Activated CD8-positive, alpha-beta memory T cell treated with anti-CD3 and anti-CD28 coated beads for 48 hours (primary cell): ENCODE measurements at places on chromosomes 7 and 10.

- no peak for DNase-seq
These were observed 1.4 kb upstream of the ASNS start for GRCh38 chr7:97873606-97874005.

GRCh38 chr7:108146070-108146842, 16.1 kb upstream of the LAMB4 start:
- DNase-seq = no peak

DNA sequence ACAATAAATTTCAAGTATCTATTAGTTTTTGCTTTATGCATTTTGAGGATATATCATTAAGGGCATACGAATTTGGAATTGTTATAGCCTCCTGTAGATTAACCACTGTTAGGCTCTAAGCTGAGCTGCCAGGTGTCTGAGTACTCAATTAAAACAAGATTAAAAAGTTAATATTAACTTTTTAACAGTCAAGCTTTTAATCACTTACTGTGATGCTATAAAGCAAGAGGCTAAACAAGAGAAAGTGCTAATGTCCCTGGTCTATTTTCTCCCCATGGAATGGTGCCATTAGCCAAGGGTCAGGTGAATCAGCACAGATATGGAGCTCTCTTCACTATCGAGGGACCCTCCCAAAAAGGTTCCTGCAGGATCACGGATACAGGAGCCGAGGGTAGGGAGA, 9.7 kb downstream of the GSAP start:
- DNase-seq = no peak

- no peak for DNase-seq
These were observed 102.7 kb upstream of the PRSS1 start for GRCh38 chr7:142646386-142647140.

GRCh38 chr10:110461088-110461487, 36.6 kb upstream of the DUSP5 start:
- DNase-seq = no peak

- DNase-seq = no peak
These were observed 345.5 kb downstream of the REEP3 start for GRCh38 chr10:63866747-63867140.

DNA sequence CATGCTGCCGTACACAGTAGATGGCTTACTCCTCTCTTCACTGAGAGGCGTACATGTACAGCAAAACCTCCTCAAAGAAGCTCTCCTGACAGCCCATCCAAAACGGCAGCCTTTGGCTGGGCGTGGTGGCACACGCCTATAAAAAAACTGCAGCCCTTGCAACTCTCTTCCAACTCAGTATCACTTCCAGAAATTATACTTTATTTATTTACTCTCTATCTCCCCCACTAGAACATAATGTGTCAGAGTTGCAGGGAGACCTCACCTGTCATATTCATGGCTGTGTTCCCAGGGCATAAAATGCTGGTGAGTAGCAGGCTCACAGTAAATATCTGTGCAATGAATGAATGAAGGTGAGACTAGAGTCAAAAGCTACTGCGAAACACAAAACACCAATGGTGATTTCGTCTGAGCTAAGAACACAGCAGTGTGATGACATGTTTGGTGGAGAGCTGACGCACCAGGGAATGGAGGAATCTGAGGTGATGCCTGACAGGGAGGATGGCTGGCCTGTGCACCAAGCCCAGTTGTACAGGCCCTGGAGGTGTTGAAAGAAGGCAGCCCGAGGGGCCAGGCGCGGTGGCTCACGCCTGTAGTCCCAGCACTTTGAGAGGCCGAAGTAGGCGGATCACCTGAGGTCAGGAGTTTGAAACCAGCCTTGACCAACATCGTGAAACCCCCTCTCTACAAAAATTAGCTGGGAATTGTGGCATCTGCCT, 55.3 kb downstream of the COBL start:
- DNase-seq = no peak

- DNase-seq = no peak
These were observed 37.4 kb downstream of the GOT1 start for GRCh38 chr10:99393036-99393435.

- no peak for DNase-seq
These were observed 25.9 kb upstream of the OCM start for GRCh38 chr7:5854738-5855137.

DNA sequence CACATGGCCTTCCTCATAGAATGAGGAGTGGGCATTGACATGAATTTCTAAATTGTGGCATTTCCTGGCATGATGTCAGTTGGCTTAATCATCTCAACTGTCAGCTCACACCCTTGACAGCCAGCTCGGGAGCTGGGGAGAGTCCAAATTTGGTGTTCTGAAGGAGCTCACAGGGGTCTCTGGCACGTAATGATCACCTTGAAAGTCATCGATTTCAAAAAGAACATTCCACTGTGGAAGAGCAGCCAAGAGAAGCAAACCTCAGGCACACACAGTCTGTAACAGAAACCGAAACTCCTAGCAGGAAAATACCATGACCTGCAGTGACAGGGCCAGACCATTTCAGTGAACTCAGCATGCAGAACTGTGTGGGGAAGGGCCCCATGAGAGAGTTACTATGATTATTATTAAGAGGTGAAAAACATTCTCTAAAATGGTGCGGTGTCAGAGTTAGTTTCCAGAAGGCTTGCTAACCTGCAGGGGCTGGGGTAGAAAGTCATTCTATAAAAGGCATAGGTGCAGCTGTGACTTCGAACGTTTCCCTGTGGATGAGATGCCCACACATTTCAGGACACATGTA, 26.4 kb upstream of the KLF6 start:
- no peak for DNase-seq

GRCh38 chr7:7931626-7932025, 37.0 kb upstream of the GLCCI1 start:
- DNase-seq = no peak

DNA sequence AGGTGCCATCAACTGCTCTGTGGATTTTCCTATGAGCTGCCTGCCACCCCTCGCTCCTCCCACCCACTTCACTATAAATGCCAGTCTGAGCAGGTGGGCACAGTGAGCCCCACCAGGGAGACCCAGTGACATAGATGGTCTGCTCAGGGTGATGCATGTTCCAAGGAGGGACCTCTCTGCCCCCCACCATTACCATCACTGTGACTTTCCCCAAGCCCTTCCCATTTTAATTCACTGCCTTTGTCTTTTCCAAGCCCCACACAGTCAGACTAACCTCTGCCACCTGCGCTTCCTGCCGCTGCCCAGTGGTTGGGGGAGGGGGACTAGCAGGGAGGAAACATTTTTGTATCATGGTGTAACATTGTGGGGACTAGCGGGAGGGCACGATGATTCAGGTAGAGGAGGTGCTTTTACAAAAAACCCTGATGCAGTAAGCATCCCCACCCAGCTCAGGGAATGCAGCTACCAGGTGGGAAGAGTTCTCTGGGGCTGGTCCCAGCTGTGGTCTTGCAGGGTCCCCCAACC, 24.6 kb downstream of the PRSS2 start:
- no peak for DNase-seq

DNA sequence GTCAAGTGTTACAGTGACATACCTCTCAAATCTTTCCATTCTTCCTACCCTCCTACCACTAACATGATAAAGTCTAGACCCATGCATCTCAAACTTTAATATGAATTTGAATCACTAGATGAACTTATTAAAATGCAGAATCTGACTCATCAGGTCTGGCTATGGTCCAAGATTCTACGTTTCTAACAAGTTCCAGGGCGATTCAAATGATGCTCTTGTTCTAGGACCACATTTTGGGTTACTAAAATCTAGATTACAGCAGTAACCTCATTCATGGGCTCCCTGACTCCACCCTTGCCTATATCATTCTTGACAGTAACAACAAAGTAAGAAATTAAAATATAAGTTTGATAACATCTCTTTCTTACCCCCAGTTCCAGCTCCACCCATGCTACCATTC, 124.8 kb upstream of the LSM8 start:
- DNase-seq = no peak

GRCh38 chr10:70758757-70759514, 26.2 kb downstream of the TBATA start:
- DNase-seq = peak; percentile 46

DNA sequence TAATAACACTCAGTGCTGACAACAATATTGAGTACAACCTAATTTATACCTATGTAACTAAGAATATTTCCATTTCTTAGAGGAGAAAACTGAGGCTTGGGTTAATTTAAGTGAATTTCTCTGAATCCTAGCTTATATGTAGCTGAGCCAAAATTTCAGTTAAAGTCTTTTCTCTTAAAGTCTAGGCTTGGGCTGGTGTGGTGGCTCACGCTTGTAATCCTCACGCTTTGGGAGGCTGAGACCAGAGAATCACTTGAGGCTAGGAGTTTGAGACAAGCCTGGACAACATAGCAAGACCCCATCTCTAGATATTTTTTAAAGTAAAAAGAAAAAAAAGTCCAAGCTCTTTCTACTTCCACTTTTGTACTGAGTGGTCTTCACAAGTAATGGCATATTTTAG, 92.1 kb downstream of the CUL1 start:
- DNase-seq = no peak

GRCh38 chr10:51076299-51076841, 2.1 kb downstream of the PRKG1 start:
- no peak for DNase-seq

GRCh38 chr10:35270100-35270499, 66.2 kb upstream of the CCNY start:
- no peak for DNase-seq

DNA sequence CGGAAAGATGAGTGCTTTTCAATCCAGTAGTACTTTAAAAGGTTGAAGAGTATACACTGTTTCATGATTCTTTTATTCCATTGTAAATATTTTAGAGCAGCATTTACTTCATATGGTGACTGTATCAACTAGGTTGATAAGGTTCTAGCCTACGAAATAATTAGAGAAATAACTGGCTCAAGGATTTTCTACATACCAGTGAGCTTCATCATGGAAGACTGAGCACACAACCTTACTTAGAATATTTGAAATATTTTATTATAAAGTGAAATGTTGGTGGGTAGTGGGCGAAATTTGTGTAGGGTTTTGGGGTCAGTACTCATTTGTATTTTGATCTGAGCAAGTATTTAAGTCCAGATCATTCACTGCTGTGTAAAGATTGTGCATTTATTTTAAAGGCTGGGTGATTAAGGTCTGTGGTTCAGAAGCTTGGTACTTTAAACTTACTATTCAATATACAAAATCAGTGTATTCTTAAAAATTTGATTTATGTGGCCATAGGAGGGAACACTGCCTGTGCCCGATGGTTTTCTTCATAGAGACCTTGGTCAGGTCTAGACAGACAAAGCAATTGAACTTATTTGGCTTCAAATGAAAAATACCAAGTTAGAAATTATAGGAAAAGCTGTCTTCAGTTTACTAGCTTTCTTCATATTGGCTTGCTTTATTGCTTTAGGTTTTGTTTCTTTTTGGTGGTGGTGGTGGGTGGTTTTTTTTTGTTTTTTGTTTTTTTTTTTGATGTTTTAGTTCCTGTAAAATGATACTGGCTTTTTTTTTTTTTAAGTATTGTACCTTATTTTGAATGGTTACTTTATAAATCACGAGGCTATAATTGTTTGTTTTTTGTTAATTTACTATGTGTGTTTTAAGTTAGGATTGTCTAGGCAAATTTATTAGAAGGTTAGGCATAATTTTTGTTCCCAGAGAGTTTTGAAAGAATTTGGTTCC, 3.0 kb downstream of the KMT2E start:
- DNase-seq = no peak

GRCh38 chr7:91165006-91165845, 99.0 kb upstream of the FZD1 start:
- no peak for DNase-seq

DNA sequence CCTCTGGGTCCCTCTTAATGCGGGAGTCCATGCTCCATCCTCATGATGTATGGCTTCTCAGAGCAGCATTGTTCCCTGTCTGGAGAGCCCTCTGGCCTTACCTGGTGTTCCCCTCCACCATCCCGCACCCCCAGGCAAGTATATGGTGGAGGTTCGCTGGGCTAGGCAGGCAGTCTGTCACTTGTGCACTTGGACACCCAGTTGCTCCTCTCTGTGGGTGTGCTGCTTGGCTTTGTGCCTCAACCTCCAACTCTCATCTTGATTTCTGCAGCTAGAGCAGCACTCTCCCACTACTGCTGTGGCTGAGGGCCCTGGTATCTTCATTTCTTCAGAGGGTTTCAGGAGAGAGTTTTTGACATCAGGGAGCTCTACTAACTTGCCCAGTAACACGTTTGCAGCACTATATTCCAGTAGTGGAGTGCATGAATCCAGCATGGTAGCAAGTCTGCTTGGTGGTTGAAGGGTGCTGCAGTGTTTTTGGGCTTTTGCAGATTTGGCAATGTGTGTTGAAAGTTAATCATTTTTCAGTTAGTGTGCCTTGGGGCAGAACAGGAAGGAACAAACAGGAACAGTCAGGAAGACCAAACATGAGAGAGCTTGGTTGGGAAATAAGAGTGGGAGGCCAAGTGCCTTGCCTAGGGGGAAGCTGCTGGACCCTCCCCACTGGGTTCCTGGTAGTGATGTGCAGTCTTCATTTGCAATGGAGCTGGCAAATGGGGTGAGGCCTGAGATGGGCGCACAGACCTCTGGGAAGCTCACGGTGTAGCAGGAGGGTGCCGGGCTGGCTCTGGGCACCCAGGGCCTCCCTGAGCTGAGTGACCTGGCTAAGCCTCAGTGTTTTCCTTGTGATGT, 37.4 kb downstream of the TSPAN14 start:
- no peak for DNase-seq

DNA sequence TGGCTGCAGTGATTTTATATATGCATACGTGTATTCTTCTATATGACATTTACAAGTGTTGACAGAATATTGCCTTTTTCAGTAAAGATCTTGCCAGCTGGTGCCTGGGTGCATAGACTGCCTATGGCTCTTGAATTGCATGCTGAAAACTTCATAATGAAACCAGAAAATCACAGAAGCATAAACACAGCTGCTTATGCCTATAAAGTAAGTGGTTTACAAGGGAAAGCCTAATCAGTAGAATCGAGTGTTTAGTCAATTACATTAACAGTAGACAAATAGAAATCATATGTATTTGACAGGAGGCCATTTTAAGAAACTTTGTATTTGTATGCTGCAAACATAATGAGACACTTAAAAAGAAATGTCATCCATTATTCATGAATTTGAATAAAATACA, 82.5 kb downstream of the TMEM168 start:
- DNase-seq = no peak

GRCh38 chr10:30784524-30784896, 155.0 kb upstream of the LYZL2 start:
- no peak for DNase-seq
